ENCODE measurements at places on chromosomes 1 and 21.

- DNase-seq, result no peak
Observed at GRCh38 chr1:12491656-12492055, 126.4 kb downstream of the DHRS3 start.

- no peak for DNase-seq
Observed at GRCh38 chr1:90722874-90723589, 5.9 kb upstream of the BARHL2 start.

- DNase-seq, result no peak
Observed at GRCh38 chr1:8388732-8389562, 71.0 kb downstream of the SLC45A1 start.

GRCh38 chr1:178417858-178418257, 78.9 kb downstream of the CLEC20A start:
- peak; percentile 52 for DNase-seq

- peak; percentile 64 for DNase-seq
Observed at GRCh38 chr1:93079685-93080141, 630 bp downstream of the MTF2 start.

- peak; percentile 49 for DNase-seq
Observed at GRCh38 chr1:204089044-204089751, 16.3 kb downstream of the SOX13 start.

- DNase-seq, result peak; percentile 98
Observed at GRCh38 chr1:61184040-61184713, 101.8 kb downstream of the NFIA start.
